ENCODE measurements at places on chromosomes 6 and 20. TPM values are rescaled to one million over a fixed set of nuclear protein-coding genes. Genes with fewer than 3 reads are reported as not detected.

TCP11 gene
- polyA plus RNA-seq: 0.09 TPM

DUSP22 gene
- 25.1 TPM for polyA plus RNA-seq

KIF13A gene
- polyA plus RNA-seq: 34.4 TPM

- H3K4me3 ChIP-seq: no peak overlapping the region
- no peaks in the 10 kb centered on the region for H3K27me3 ChIP-seq
- H3K4me1 ChIP-seq: no peaks in the 10 kb centered on the region
- no peak for DNase-seq
Measured at GRCh38 chr6:42916288-42916687, 435 bp downstream of the PTCRA start.

- no peak overlapping the region for H3K4me3 ChIP-seq
- no peaks in the 10 kb centered on the region for H3K36me3 ChIP-seq
- no peak for DNase-seq
- H3K27me3 ChIP-seq: peaks cover 28% of the 10 kb centered on the region
- peaks cover 7% of the 10 kb centered on the region for H3K4me1 ChIP-seq
- H3K27ac ChIP-seq: no peak overlapping the region
Measured at GRCh38 chr6:3236005-3236404, 8.6 kb upstream of the TUBB2B start.

GRCh38 chr6:40347571-40348011 lies 239.6 kb downstream of the LRFN2 start:
- H3K4me3 ChIP-seq: no peak overlapping the region

DNA sequence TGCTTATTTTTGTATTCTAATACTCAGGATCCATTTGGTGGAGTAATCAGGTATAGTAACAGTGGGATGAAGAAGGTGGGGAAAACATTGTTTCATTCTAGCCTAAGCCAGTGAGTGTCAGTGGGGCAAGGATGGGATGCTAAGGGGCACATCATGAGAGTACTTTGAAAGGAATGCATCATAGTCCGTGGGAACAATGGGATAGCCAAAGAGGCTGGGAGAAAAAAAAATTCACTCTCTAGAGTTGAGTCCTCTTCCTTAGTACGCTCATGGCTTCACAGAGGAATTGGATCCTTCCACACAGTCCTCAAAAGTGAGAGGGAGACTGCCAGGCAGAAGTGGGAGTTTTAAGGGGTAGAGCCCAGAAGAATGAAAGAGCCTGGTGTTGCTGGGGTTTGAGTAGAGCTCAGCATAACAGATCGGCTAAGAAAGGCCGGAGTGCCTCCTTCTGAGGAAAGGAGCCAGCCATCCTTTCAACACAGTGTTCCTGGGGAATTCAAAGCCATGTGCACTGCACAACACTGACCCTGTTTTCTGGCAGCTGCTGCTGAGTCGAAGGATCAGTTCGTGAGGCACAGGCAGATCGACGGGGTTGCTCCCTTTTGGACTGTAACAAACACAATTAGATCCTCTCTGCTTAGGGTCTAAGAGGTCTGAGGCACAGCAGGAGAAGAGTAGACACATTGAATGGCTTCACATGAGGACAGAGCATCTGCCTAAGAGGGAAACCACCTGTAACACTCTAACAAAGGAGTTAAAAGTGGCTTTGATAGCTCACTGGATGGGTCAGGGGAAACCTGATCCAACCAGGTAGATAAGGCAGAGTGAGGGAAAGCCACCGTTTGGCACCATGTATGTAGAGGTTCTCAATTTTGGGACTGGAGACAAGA lies 61.2 kb downstream of the ELOVL5 start:
- H3K4me3 ChIP-seq: no peak overlapping the region
- peaks cover 4% of the 10 kb centered on the region for H3K4me1 ChIP-seq
- H3K36me3 ChIP-seq: peaks cover 6% of the 10 kb centered on the region
- no peak for DNase-seq

GRCh38 chr6:129672341-129672682 lies 37.7 kb downstream of the ARHGAP18 start:
- peaks cover 2% of the 10 kb centered on the region for H3K36me3 ChIP-seq
- DNase-seq: no peak
- no peaks in the 10 kb centered on the region for H3K27me3 ChIP-seq
- H3K27ac ChIP-seq: no peak overlapping the region

- no peak overlapping the region for H3K27ac ChIP-seq
- no peak for DNase-seq
- H3K4me1 ChIP-seq: no peaks in the 10 kb centered on the region
- H3K4me3 ChIP-seq: no peak overlapping the region
- peaks cover 4% of the 10 kb centered on the region for H3K27me3 ChIP-seq
- no peaks in the 10 kb centered on the region for H3K36me3 ChIP-seq
Measured at GRCh38 chr20:48808382-48809034, 19.3 kb downstream of the PREX1 start.

Data from large intestine (tissue), 12 donors.